ENCODE measurements at places on chromosomes 5 and 9.

GRCh38 chr5:179191506-179192184 is 131.5 kb downstream of the ZNF354C start:
- DNase-seq, result no peak

- DNase-seq, result no peak
Observed at GRCh38 chr5:77937015-77937908, 161.1 kb upstream of the TBCA start.

- DNase-seq, result no peak
Observed at GRCh38 chr9:84293001-84293798, 47.4 kb downstream of the SLC28A3 start.

GRCh38 chr5:150672237-150672883 is 11.3 kb downstream of the MYOZ3 start:
- DNase-seq, result peak; percentile 8

DNA sequence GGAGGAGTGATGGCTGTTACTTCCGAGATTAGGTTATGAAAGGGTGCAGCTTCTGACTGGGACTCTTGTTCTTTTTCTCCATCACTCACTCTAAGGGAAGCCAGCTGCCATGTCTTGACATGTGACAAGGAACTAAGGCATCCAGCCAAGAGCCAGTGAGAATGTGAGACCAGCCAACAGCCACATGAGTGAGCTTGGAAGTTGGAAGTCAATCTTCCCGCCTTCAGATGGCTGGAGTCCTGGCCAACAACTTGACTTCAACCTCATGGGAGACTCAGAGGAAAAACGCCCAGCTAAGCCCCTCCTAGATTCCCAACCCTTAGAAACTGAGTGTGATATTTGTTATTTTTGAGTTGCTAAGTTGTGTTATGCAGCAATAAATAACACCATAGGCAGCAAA is 201.1 kb downstream of the SNX18 start:
- no peak for DNase-seq

DNA sequence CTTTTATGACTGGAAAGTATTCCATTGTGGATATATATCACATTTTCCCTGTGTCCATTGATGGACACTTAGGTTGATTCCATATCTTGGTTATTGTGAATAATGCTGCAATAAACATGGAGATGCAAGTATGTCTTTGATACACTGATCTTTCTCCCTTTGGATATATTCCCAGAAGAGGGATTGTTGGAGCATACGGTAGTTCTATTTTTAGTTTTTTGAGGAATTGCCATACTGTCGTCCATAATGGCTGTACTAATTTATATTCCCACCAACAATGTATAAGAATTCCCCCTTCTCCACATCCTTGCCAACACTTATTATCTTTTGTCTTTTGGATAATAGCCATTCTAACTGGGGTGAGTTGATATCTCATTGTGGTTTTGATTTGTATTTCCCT is 54.9 kb upstream of the PITX1 start:
- no peak for DNase-seq

DNA sequence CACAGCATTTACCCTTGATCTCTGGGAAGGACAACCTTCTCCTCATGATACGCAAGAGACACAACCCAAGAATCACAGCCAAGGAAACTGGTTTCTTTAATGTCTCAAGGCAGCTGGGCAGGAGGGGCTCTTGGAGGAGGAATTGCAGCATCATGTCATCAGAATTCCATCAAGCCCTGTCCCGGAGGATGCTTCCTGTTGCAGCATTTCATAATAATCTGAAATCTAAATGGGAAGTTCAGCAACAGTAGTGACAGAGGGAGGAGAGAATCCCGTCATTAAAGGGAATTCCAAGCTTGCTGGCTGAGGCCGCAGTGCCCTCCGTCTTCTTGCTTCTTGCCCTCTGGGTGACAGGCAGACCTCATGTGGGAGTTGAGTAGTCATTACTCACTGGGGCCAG is 192.7 kb downstream of the TENT4A start:
- no peak for DNase-seq

DNA sequence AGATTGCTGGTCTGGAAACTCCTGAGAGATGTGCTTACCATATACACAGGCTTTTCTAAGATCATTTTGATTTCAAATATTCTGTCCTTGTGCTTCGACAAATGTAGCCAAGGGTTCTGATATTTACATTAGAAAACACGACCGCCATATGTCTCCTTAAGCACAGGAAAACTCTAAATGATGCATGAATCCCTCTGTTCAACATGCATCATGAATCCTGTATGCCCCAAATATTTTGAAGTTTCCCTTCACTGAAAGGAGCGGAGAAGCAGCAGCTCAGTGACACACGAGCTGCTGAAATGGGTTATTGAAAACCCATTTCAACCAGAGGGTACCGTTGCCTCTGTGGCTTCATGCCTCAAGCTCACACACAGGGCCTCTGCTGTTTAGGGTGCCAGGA is 74.4 kb downstream of the NREP start:
- DNase-seq, result no peak

GRCh38 chr9:87527211-87527916 is 29.7 kb downstream of the DAPK1 start:
- no peak for DNase-seq

DNA sequence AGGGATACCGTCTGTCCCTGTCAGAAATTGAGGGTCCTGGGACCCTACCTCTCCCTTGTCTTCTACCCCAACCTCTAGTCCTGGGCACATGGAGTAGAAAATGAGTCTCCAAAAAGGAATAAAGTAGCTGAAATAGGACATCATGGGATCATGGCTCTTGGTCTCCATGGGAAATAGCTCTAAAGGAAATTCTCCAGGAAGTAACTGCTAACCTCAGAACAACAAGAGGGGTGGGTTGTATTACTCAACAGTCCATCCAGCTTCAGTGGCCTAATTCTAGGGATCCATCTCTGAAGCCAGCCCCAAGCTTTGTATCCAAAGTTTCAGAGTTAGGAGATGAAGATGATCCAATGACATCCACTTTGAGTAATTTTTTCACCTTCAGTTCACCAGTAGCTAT is 11.0 kb upstream of the RUSC2 start:
- no peak for DNase-seq

DNA sequence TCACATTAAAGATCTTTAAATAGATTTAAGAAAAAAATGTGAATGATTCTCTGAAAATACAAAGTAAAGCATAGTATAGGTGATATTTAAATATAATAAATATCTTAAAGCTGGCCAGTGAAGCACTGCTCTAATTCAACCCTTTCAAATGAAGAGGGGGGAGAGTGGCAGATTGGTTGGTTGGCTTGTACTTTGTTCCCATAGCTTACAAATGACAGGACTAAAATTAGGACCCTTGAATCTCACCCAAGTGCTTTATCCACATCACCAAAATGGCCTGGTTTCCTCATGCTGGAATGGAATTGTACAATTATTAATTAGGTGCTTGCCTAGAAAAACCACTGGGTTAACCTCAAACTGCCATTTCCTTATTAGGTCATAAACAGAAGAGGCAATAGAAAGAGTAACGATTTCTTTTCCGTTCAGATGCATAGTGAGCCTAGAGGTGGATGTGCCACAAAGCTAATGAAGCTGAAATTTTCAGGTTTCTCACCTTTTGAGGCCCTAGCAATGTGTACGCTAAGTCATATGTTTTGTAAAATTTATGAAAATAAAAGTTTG is 354.5 kb upstream of the CDH6 start:
- no peak for DNase-seq

GRCh38 chr5:151058891-151059489 is 21.8 kb downstream of the TNIP1 start:
- no peak for DNase-seq

GRCh38 chr9:70058569-70059116 is 15.0 kb downstream of the MAMDC2 start:
- DNase-seq, result no peak

DNA sequence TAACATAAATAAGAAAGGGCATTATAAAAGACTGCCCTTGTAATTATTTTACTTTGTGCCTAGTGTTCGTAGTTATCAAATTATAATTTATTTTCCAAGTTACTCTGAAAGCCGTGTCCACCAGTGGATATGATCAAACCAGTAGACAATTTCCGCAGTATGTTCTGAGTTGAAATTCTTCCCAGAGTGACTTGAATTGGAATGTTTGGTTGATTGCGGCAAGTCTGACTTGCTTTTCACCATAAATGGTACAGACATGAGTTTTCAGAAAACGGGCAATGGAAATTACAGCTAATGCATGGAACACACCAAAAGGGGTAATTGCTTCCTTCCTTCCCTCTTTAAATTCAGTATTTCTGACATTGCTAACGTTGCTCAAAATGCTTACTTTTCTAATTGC is 56.6 kb downstream of the CHSY3 start:
- DNase-seq, result no peak

DNA sequence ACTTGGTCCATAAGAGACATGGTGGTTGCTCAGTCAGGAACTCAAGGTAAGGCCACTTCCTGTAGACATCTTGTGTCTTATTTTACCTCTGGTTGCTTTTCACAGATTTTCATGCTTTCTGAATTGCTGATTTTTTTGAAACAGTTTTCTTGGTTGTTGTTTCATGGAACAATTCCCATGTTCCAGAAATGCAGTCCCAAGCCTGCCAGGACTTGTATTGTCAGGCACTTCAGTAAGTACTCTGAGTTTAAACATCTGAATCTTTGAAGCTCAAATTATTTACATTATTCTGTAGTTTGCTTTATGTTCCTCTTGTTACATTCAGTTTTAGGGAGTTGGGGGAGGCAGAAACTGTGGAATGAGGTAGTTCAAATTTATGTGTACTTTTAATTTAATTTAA is 290.2 kb downstream of the DMRT2 start:
- no peak for DNase-seq

- DNase-seq, result no peak
Observed at GRCh38 chr9:111034170-111034897, 3.9 kb downstream of the LPAR1 start.

- no peak for DNase-seq
Observed at GRCh38 chr5:14900693-14901461, 29.3 kb upstream of the ANKH start.

- no peak for DNase-seq
Observed at GRCh38 chr9:3971391-3972082, 328.3 kb downstream of the GLIS3 start.

DNA sequence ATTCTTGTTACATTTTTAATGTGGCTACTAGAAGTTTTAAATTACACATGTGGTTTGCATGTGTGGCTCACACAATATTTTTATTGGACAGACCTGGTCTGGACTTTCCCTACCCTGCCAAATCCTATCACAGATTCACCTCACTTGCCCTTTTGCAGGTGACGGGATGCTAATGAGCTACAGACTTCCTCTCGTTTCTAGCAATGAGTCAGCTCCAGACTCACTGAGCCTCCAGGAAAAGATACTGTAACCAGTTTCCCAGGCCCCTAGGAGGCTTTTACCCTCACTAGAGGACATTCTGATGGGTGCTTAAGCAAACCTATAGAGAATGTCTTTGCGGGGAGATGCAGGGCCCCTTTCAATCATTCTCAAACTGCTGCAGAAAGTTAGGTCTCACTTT is 135.4 kb downstream of the WDR41 start:
- DNase-seq, result peak; percentile 52

DNA sequence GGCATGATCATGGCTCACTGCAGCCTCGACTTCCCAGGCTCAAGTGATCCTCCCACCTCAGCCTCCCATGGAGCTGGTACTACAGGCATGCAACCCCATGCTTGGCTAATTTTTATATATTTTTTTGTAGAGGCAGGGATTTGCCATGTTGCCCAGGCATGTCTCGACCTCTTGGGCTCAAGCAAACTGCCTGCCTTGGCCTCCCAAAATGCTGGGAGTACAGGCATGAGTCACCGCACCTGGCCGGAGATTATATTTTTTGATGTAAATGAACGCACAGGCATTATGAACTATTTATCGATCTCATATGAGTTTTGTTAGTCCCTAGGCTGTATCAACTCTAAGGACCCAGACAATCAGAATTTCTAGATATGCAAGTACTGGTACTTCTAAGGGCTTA is 25.5 kb upstream of the CEP120 start:
- DNase-seq, result no peak

DNA sequence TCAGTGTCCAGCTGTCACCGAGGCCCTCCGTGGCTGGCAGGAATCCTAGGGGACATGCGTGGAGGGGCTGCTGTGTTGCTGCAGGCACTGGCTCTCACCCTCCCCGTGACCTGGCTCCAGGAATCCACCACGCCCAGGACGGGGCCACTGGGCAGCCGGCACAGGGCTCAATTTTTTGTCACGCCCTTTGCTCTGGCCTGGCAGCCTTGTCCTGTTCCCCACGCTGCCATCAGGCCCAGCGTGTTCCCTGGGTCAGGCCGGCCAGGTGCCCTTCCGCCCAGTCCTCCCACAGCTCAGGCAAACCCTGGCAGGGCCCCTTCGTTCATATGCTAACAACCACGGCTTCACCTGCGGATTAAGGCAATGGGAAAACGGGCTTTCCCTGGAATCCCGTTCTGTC is 37.3 kb downstream of the PROP1 start:
- no peak for DNase-seq
